Brain (organoid and tissue), 16 donors: ENCODE measurements at places on chromosomes 7 and 10.
A peak's percentile ranks its signal among the peaks of the same experiment; 100 is the strongest.

- DNase-seq, result no peak
Measured at GRCh38 chr10:11170574-11170973, 152.9 kb downstream of the CELF2 start.

GRCh38 chr10:43640603-43641002, 8.1 kb downstream of the ZNF32 start:
- DNase-seq, result no peak

GRCh38 chr10:76665029-76665428, 972.6 kb downstream of the KCNMA1 start:
- no peak for DNase-seq

DNA sequence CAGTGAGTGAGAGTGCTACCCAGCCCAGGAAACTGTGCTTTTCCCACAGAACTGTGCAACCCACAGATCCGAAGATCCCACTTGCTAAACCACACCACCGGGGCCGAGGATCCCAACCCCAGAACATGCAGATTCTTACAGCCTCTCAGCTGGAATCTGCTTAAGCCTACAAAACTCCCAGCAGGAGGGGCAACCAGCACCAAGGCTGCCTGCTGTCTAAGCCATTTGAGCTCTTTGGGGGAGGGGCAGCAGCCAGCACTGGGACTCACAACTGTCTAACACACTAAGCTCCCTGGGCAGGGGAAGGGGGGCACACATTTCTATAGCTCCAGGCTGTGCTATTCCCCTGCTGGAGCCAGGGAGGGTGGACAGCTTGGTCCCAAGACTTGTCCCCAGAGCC, 529.9 kb downstream of the XPNPEP1 start:
- no peak for DNase-seq

GRCh38 chr10:3782451-3783315, 2.3 kb downstream of the KLF6 start:
- DNase-seq, result peak; percentile 73

- no peak for DNase-seq
Measured at GRCh38 chr10:113320987-113321386, 231.9 kb upstream of the HABP2 start.

GRCh38 chr10:108307925-108308312, 1143.4 kb upstream of the SORCS1 start:
- no peak for DNase-seq

DNA sequence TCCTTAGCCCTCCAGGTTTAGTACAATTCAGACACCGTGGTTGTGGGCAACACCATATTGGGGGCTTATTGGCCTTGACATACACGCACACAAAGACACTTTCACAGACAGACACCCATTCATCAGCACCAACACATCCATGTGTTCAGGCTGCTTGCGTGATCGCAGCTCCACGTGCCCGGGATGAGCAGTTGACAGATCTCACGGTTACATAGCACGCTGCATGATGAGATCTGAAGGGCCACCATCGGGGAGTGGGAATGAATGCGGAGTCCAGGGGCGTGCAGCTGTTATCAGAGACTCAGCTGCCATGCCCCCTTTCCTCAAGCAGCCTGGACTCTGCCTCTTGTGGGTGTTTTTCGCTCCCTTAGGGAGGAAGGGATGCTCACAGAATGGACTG, 285.2 kb downstream of the USP6NL start:
- no peak for DNase-seq

DNA sequence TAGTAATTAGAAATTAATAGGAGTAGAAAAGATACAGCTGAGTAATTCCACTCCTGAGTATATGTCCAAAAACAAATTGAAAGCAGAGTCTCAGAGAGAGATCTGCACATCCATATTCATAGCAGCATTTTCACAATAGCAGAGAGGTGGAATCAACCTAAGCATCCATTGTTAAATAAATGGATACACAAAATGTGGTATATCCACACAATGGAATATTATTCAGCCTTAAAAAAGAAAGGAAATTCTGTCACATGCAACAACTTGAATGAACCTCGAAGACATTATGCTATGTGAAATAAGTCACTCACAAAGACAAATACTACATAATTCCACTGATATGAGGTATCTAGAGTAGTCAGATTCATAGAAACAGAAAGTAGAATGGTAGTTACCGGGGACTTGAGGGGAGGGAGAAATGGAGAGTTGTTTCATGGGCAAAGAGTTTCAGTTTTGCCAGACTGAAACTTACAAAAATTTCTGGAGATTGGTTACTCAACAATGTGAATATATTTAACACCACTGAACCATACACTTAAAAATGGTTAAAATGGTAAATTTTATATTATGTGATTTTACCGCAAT, 18.4 kb downstream of the VTI1A start:
- no peak for DNase-seq

DNA sequence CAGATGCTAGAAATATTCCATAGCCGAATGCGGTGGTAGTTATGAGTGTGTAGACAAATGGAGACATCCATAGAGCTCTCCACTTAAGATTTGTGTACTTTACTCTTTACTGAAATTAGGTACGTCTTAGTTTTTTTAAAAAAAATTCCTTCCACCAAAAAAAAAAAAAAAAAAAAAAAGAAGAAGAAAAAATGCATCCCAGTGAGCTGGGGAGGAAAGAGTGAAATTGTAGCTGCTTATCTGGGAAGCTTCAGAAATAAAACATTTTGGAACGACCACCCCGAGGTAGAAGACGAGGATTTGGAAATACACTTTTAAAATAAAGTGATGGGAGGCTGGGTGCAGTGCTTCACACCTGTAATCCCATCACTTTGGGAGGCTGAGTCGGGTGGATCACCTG, 53.8 kb downstream of the RGS10 start:
- no peak for DNase-seq

DNA sequence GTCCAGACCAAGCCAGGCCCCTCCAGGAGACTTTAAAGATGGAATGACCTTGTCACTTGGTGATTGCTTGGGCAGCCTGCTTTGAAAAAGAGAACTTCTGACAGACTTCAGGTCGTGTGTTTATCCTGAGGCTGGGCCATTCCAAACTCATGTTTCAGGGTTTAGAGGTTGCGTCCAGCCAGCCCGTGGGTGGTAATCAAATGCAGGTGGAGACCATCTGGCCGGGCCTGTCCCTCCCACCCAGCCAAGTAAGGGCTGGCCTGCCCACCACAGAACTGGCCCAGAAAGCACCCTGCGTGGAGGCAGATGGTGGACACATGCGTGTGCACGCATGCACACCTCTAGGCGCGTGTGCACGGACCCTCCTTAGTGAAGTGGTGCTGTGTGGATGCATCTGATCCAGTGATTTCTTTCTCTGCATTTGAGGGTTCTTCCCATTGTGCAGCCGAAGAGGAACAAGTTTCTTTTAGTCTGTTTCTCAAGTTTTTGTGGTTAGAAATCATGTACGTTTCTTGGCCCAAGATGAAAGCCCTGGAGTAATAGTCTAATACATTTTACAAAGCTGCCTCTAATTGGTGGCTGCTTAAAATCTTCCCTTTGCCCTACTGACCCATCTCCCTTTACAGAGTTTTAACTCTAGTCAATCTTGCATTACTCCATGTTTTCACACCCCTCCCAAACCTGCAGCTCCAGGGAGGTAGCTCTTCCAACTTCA, 43.0 kb downstream of the SUFU start:
- DNase-seq, result peak; percentile 2

GRCh38 chr10:31706464-31707092, 222.1 kb downstream of the ARHGAP12 start:
- no peak for DNase-seq

DNA sequence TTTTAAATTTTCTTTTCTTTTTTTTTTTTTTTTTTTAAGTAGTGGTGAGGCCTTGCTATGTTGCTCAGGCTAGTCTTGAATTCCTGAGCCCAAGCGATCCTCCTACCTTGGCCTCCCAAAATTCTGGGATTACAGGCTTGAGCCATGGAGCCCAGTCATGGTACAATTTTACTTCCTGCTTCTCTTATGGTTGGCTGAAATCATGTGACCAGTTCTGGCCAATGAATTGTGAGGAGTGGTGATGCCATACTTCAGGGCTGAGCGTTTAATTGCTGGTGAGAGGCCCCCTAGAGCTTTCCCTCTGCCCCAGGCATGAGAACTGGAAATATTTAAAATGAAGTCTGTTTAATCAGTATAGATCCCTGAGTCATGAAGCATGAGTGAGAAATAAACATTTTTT, 22.2 kb upstream of the BAIAP2L1 start:
- no peak for DNase-seq
